Adipocyte (in vitro differentiated cells): ENCODE measurements at places on chromosomes 2 and 18.

GRCh38 chr2:2493496-2493895 lies 162.4 kb upstream of the MYT1L start:
- DNase-seq: no peak

DNA sequence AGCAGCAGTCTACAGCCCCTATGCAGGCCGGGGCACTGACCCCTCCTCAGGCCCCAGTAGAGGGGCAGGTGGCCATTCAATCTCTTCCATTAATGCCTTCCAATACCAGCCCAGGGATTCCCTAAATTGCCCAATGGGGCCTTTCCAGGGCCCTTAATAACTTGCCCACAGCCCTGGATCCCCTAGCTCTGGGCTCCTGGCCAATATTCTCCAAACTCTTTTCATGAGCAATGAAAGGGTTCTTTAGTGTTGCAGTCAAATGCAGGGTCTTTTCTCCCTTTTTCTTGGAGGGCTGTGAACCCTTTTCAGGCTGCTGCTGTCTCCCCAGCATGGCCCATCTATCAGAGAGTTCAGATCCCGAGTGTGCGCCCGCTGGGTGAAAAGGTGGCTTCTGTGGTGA lies 41.3 kb upstream of the SLC1A4 start:
- DNase-seq: no peak

DNA sequence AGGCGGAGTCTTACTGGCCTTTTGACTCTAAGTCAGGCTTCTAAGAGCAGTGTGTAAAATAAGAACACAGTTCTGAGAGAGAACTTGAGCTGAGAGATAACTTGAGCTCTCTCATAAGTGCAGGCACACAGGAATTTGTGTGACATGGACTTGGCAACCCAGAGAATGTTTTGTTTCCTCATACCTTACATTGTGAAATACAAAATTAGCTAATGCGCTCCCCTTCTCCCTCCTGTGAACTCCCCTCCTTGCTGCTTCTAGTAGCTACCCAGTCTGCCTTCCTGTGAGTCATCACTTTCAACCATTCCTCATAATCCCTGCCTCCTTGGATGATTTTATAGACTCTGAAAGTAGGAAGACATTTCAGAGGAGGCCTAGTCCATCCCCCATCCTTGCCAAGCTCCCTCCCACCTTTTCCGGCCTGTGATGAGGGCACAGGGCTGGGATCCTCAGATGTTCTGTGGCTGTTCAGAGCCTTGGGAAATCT lies 22.6 kb downstream of the FER1L5 start:
- DNase-seq: peak; percentile 98

GRCh38 chr18:51013259-51013658 lies 16.8 kb upstream of the SMAD4 start:
- no peak for DNase-seq

DNA sequence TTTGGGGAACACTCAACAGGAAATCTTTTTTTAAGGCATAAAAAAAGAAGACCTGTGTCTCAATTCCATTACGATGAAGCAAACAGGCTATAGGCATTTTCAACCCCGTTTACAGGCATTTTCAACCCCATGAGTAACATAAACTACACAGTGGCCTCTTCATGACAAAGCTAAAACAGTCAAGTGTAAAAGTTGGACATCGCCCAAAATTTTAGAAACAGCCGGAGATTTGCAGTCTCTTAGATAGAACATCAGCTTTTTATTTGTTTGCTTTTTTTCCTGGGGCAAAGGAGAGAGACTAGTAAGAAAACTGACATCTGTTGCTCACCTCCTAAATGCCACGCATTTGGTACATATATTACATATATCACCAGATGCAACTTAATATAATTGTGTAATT lies 173.7 kb downstream of the CMPK2 start:
- no peak for DNase-seq

- DNase-seq: no peak
Measured at GRCh38 chr18:41449612-41450011, 505.4 kb upstream of the PIK3C3 start.

DNA sequence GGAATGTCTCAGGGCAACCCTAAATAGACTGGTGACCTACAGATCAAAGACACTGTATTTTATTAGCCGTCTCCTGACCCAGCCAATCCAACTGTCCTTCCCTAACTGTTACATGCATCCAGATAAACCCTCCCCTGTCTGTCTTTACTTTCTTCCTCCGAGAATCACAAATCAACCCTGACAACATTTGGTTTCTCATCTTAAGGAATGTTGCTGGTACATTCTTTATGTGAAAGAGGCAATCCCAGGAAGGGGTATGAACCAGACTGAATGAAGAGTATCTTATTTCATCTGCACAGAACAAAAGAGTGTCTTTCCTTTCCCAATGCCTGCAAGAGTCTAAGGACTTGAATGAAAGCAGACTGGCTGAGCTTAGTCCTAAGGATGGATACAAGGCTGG lies 113.9 kb upstream of the LTBP1 start:
- DNase-seq: peak; percentile 88

DNA sequence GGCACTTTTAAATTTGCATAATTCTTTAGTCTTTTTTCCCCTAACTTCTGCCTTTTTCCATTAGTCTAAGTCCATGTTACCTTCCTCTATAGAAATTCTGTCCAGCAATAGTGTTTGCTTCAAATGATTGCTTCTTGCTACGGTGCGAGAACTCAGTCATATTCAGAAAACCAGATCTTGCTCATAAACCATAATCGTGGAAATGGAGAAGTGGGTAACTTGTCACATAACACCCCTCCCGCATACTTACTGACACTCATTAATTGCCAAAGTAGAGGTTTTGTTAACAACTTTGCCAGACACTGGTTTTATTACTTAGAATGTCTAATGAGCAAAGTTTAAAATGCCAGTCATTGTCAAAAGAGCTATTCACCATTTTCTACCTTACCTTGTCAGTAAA lies 94.3 kb upstream of the TWSG1 start:
- DNase-seq: no peak

GRCh38 chr2:223759569-223760430 lies 77.6 kb downstream of the AP1S3 start:
- peak; percentile 34 for DNase-seq
